ENCODE measurements at places on chromosomes 16 and 17. TPM values are rescaled to one million over a fixed set of nuclear protein-coding genes. Genes with fewer than 3 reads are reported as not detected.

Gene NUP93
- total RNA-seq: 73.3 TPM

Gene KCNJ18
- total RNA-seq: not detected

Gene NOS2
- not detected for total RNA-seq

Gene CYBA
- total RNA-seq: 218 TPM

Gene CBX2
- total RNA-seq: 10.9 TPM

Gene ITGAL
- not detected for total RNA-seq

Gene GRIN2A
- total RNA-seq: under 0.01 TPM

Gene CRHR1
- total RNA-seq: not detected

Gene ABCA8
- total RNA-seq: 5.4 TPM

Gene OR1D2
- total RNA-seq: not detected

Gene SPNS3
- total RNA-seq: not detected

Gene CD300LB
- total RNA-seq: not detected

Gene C17orf50
- not detected for total RNA-seq

Gene CBX8
- 4.3 TPM for total RNA-seq

Gene CNTNAP4
- not detected for total RNA-seq

Gene SMIM5
- total RNA-seq: not detected

Gene LGALS9B
- total RNA-seq: not detected

Gene RMI2
- total RNA-seq: 12.0 TPM

Gene KRT38
- total RNA-seq: not detected

Gene OR3A3
- total RNA-seq: not detected

Gene TP53TG3B
- total RNA-seq: not detected

Gene FLYWCH2
- 91.0 TPM for total RNA-seq

Gene PPM1E
- total RNA-seq: 0.45 TPM

Gene ZNF385C
- total RNA-seq: not detected

Gene TK1
- 278 TPM for total RNA-seq

Gene IGF2BP1
- total RNA-seq: 10.3 TPM

Gene ARSG
- total RNA-seq: 3.0 TPM

Gene TLCD3A
- total RNA-seq: 15.5 TPM

Gene TEX19
- not detected for total RNA-seq

Gene PRSS21
- not detected for total RNA-seq

Gene GPT2
- total RNA-seq: 27.1 TPM

Gene DDX52
- total RNA-seq: 12.0 TPM

Gene CCL14
- total RNA-seq: not detected

Gene GFAP
- 0.67 TPM for total RNA-seq

Gene HCFC1R1
- 59.5 TPM for total RNA-seq

Gene CBFA2T3
- not detected for total RNA-seq
